Thoracic aorta (tissue), 2 donors: ENCODE measurements at places on chromosomes 1 and 21.

- no peaks in the 10 kb centered on the region for H3K27me3 ChIP-seq
- H3K36me3 ChIP-seq, result no peaks in the 10 kb centered on the region
- H3K27ac ChIP-seq, result no peak overlapping the region
These were observed 20.9 kb downstream of the SLAMF1 start for GRCh38 chr1:160625725-160626498.

DNA sequence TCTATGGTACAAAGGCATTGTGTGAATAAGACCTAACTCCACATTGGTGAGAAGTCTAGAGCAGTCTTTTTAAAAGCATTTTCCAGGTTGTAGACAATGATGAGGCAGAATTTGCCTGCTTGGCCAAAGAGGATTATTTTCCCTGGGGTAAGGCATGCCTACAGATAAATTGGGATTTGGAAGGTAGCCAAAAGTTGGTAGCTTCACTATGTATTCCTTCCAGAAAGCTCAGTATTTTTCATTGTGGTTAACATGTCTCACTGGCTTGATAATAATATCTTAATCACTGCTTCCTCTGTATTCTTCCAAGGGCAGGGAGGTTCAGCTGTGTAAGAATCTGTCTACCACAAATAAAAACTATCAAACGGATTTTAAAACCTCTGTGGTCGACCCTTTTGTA is 590.8 kb upstream of the PRMT6 start:
- H3K36me3 ChIP-seq, result no peaks in the 10 kb centered on the region
- no peaks in the 10 kb centered on the region for H3K27me3 ChIP-seq
- no peaks in the 10 kb centered on the region for H3K4me1 ChIP-seq
- H3K4me3 ChIP-seq, result no peak overlapping the region
- no peak overlapping the region for H3K27ac ChIP-seq

- no peak overlapping the region for H3K27ac ChIP-seq
- no peaks in the 10 kb centered on the region for H3K36me3 ChIP-seq
- H3K27me3 ChIP-seq, result no peaks in the 10 kb centered on the region
- H3K4me3 ChIP-seq, result no peak overlapping the region
- no peaks in the 10 kb centered on the region for H3K4me1 ChIP-seq
These were observed 195.5 kb upstream of the NFIA start for GRCh38 chr1:60886793-60887331.

GRCh38 chr1:114551400-114551799 is 30.0 kb downstream of the BCAS2 start:
- no peak for DNase-seq
- H3K27me3 ChIP-seq, result no peaks in the 10 kb centered on the region
- H3K36me3 ChIP-seq, result no peaks in the 10 kb centered on the region
- H3K27ac ChIP-seq, result no peak overlapping the region

DNA sequence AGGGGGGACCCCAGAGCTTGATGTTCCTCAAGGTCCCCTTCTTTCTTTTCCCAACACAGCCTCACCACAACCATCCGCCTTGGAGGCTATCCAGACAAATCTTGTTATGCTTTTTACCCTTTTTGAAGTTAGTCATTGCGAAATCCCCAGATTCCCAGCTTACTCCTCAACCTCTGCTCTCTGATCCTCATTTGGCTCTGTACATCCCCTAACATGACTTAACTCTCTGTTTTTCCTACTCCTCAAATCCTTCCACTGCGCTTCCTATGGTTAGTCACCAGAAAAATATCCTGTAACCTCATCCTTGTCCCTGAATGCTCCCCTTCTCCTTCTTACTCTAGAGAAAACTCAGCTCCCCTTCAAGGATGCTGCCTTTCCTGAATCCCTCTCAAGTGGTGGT is 189.1 kb upstream of the POU3F1 start:
- no peak overlapping the region for H3K4me3 ChIP-seq
- no peaks in the 10 kb centered on the region for H3K36me3 ChIP-seq
- no peak for DNase-seq
- no peaks in the 10 kb centered on the region for H3K27me3 ChIP-seq
- no peaks in the 10 kb centered on the region for H3K4me1 ChIP-seq

- no peaks in the 10 kb centered on the region for H3K4me1 ChIP-seq
- H3K27ac ChIP-seq, result no peak overlapping the region
- no peak overlapping the region for H3K4me3 ChIP-seq
- no peaks in the 10 kb centered on the region for H3K36me3 ChIP-seq
- DNase-seq, result no peak
- H3K27me3 ChIP-seq, result no peaks in the 10 kb centered on the region
These were observed 262.9 kb downstream of the PLA2G4A start for GRCh38 chr1:187091666-187092065.

DNA sequence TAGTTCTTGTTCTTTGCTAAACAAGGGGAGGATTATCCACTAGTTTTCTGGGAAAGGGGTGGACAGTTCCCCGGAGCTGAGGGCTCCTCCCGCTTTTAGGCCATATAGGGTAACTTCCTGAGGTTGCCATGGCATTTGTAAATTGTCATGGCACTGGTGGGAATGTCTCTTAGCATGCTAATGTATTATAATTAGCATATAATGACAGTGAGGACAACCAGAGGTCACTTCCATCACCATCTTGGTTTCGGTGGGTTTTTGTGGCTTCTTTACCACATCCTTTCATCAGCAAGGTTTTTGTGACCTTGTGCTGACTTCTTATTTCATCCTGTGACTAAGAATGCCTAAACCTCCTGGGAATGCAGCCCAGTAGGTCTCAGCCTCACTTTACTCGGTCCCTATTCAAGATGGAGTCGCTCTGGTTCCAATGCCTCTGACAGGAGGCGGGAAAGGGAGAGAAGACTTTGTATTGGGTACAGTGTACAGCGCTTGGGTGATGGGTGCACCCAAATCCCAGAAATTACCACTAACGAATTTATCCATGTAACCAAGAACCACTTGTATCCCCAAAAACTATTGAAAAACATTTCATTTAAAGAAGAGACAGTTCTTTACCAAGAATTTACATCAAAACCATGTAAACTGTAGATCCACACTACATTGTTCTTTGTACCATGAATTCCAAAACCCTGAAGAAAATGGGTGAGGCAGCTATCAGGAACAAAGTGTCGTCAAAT is 8.7 kb upstream of the SLC2A5 start:
- H3K36me3 ChIP-seq, result no peaks in the 10 kb centered on the region
- no peaks in the 10 kb centered on the region for H3K27me3 ChIP-seq
- no peak overlapping the region for H3K27ac ChIP-seq
- H3K4me1 ChIP-seq, result no peaks in the 10 kb centered on the region
- no peak overlapping the region for H3K4me3 ChIP-seq

DNA sequence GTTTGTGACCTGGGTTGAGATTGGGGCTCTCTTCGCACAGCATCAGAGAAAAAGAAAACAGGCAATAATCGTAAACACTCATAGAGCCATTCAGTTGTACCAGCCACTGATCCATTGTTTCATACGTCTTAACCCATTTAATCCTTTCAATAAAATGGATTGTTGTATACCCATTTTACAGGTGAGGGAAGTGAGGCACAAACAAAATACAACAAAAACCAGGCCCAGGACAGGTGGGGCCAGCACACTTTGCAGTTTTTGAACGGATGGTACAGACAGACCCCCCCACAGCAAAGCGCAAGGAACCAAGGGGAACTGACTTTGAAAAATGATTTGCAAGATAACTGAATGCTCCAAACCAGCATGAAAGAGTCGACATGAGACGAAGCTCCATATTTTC is 4.3 kb upstream of the FHAD1 start:
- H3K27ac ChIP-seq, result no peak overlapping the region
- H3K4me3 ChIP-seq, result no peak overlapping the region
- H3K36me3 ChIP-seq, result no peaks in the 10 kb centered on the region
- DNase-seq, result no peak

- no peaks in the 10 kb centered on the region for H3K27me3 ChIP-seq
- H3K4me1 ChIP-seq, result peaks cover 19% of the 10 kb centered on the region
- peak overlapping the region; percentile 61 for H3K27ac ChIP-seq
- H3K36me3 ChIP-seq, result no peaks in the 10 kb centered on the region
- DNase-seq, result no peak
- no peak overlapping the region for H3K4me3 ChIP-seq
These were observed 73.9 kb downstream of the DNTTIP2 start for GRCh38 chr1:93805027-93805610.
